ENCODE measurements at places on chromosomes 4 and X.

- no peak for DNase-seq
Observed at GRCh38 chr4:120491481-120491880, 424.8 kb upstream of the MAD2L1 start.

DNA sequence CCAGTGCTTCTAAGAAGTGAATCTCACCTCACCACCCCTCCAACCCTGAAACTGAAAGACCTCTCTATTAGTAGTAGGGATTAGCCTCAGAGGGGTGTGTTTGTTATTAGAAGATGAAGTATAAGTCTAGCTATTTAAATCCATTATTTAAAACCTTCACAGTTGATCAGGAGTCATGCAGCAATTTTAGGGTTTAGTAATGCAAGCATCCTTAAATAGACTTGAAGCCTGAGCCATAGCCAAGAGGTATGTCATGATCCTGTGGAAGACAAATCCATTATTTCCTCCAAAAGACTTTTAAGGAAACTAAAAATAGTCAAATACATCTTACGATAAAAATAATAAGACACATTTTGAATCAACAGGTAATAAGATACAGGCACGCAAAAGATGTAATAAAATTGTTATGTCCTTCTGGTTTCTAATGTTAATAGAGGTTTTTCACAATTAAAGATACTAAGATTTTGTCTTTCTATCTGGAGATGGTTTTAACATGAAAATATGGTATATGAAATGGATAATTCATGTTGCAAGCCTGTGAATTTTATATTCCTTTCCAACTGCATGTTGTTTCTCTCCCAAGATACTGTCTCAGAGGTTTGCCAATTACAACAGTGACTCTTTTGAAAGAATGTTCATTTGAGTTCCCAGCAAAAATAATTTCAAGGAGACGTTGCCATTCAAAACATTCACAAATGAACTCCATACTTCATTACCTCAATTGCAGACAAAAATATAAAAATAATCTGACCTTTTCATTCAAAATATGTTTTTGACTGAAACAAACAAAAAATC, 68.0 kb downstream of the LUZP4 start:
- no peak for DNase-seq

GRCh38 chr4:173365359-173365996, 5.3 kb upstream of the SAP30 start:
- DNase-seq: no peak

GRCh38 chrX:41377624-41378023, 43.7 kb downstream of the DDX3X start:
- no peak for DNase-seq

GRCh38 chr4:101086801-101087586, 260.3 kb downstream of the PPP3CA start:
- no peak for DNase-seq

DNA sequence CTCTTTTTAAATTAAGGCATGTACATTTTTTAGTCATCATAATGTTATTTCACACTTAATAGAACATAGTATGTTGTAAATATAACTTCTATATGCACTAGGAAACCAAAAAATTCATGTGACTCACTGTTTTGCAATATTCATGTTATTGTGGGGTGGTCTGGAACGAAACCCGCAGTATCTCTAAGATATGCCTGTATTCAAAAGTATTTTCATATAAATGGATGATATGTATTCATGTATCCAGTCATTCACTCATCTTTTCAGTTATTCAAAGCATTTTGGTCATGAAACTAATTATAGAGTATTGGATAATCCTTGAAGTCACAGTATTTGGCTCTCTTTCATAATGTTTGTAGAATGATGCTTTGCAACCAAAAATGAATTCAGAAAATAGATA, 168.1 kb downstream of the HS6ST2 start:
- DNase-seq: no peak

- DNase-seq: peak; percentile 49
Observed at GRCh38 chrX:49165901-49166881, 3.6 kb downstream of the MAGIX start.

DNA sequence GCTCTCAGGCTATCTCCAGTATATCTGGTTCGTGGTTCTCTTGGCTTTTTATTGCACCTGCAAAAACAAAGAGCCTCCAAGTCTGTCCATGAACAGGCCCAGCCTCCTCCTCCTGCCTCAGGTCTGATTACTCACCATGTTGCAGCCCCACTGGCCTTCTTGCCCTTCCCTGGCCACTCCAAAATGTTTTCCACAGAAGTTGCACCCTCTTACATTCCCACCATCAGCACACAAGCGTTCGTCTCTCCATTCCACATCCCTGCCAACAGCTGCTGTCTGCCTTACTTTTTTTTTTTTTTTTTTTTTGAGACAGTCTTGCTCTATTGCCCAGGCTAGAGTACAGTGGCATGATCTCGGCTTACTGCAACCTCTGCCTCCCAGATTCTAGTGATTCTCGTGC, 86.7 kb downstream of the RFC1 start:
- DNase-seq: no peak

- DNase-seq: no peak
Observed at GRCh38 chr4:185589067-185589836, 53.9 kb upstream of the PDLIM3 start.

DNA sequence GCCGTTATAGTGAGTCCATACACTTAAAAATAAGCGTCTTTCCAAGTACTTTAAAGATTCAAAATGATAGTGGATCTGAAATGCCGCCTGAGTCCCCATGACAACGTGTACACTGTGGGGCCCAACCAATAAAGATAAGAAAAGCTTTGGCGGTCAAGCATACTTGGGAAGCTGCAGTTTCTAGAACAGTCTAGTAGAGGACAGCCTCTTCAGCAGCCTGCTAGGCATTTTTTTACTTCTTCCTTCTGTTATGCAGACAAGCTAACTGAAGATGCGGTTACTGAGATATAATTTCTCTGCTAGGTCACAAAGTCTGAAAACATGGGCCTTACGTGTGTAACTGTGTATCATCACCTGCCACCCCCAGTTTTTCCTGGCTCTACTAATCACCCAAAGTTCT, 402 bp upstream of the UPRT start:
- no peak for DNase-seq

DNA sequence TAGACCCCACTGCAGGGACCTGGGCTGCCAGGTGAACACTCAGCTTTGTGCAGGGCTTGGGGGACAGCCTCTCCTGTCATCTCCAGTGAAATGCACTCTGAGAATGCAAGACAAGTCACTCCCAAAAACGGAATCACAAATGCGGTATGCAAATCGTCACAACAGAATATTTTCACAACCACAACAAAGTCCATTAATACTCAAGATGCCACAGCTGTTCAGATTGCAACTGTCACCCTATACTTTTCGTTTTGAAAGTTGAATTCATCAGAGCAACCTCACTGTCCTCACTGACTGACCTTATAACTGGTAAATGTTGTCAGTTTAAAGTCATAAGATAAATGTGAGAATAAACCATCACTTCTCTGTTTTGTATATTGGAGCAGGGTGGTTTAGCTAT, 16.6 kb downstream of the JAKMIP1 start:
- DNase-seq: no peak

DNA sequence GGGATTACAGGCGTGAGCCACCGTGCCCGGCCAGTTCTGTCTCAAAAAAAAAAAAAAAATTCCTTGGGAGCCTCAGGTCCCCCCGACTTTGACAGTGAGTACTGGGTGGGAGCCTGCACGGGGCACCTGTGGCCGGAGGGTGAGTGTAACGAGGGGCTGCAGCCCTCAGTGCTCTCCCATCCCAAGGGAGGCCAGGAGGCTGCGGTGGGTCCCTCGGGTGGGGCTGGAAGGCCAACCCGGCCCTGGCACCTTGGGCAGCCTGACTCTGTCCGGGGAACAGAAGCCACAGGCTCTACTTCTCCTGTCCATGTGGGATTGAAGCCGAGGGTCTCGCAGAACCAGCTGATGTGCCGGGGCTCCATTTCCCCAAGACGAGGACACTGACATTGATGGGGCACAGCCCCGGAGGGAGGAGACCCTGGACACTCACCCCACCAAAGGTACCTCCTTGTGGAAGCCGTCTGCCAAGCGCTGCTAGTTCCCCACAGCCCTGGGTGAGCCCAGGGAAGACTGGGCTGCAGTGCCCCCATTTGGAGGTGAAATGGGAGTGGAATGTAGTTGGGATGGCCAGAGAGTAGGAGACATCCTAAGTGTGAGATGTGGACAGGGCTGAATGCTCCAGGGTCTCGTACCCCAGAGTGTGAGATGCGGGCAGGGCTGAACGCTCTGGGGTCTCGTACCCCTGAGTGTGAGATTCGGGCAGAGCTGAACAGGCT, 2.3 kb upstream of the SLC26A1 start:
- no peak for DNase-seq
